Vagina (tissue), 2 donors: ENCODE measurements at places on chromosomes 5 and 9.

DNA sequence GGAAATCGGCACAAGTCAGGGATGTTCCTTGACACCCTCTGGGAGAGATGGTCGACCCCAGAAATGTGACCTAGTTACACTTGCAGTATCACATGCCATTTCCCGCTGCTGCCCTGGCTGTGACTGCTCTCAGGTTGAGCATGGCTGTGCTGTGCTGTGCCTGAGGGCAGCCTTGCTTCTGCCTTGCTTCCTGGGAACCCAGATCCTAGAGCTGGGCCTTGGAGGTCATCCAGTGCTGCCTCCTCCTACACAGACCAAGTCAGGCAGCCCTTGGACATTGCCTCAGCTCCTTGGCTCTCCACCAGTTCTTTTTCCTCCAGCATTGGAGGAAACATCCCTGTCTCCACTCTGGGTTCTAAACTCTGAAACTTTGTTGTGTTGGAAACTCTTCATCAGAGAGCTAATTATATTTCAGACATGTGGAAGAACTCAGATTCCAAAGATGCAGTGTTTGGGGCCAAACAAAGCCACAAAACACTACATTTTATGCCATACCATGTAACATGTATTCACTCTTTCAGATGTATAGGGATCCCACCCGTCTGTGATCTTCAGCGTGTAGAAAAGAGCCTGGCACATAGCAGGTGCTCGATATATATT lies 6.1 kb downstream of the MAMDC2 start:
- peak; percentile 95 for DNase-seq

- no peak for DNase-seq
Observed at GRCh38 chr9:14529629-14530028, 163.6 kb downstream of the ZDHHC21 start.

DNA sequence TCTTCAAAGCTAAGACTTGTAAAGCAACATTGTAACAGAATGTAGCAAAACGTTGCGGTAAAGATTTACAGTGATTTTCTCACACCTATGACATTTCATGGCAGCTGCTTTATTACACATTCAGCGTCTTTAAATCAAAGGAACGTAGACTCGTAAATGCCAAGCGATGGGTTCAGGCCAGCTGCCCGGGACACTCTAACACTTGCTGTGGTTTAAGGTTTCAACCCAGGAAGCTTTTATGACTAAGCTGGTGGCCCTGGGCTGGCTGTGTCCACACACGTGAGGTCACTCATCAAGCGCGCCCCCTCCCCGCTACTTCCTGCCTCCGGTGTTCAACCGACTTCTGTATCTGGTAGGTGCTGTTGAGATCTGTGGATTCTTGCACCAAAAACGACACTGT lies 2.5 kb downstream of the SLC6A18 start:
- DNase-seq, result no peak

GRCh38 chr5:54904425-54904824 lies 81.0 kb downstream of the ESM1 start:
- no peak for DNase-seq

- no peak for DNase-seq
Observed at GRCh38 chr9:130276121-130276520, 10.6 kb downstream of the HMCN2 start.

GRCh38 chr9:125749287-125749935 lies 2.2 kb downstream of the PBX3 start:
- DNase-seq, result no peak

GRCh38 chr9:82997476-82998140 lies 65.3 kb downstream of the RASEF start:
- no peak for DNase-seq

GRCh38 chr9:97567894-97568202 lies 65.3 kb downstream of the TSTD2 start:
- DNase-seq, result no peak

GRCh38 chr5:121969660-121970295 lies 8.0 kb downstream of the SRFBP1 start:
- DNase-seq, result no peak

GRCh38 chr5:51665251-51665593 lies 282.0 kb downstream of the ISL1 start:
- DNase-seq, result no peak

DNA sequence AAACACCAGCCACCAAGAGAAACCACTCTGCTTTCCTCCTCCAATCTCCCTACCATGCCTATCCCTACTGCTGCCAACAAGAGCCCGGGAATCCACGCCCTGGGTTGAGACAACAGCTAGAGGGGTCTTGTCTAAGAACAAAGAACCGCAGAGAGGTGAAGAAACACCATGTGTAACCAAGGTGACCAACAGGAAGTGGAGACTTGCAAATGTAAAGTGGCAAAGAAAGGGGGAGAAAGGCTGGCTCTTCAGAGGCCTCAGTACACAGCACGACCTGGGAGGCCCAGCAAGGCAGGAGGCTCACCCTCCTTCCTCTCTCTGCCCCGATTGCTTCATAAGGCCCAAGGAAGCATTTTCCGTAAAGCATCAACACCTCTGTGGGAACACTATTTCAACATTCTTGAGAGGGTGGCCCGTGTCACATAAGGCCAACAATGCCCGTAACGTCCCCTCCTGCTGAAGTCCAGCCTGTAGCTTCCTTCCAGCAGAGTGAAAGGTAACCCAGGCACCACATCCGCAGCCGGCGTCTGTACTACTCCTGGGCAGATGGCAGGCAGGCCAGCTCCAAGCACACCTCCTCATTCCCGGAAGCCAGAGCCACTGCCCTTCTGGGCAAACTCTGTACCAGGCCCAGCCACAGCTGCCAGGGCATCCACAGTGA lies 18.3 kb downstream of the CCNJL start:
- DNase-seq, result no peak

- no peak for DNase-seq
Observed at GRCh38 chr9:35566417-35566816, 38.6 kb upstream of the TESK1 start.

DNA sequence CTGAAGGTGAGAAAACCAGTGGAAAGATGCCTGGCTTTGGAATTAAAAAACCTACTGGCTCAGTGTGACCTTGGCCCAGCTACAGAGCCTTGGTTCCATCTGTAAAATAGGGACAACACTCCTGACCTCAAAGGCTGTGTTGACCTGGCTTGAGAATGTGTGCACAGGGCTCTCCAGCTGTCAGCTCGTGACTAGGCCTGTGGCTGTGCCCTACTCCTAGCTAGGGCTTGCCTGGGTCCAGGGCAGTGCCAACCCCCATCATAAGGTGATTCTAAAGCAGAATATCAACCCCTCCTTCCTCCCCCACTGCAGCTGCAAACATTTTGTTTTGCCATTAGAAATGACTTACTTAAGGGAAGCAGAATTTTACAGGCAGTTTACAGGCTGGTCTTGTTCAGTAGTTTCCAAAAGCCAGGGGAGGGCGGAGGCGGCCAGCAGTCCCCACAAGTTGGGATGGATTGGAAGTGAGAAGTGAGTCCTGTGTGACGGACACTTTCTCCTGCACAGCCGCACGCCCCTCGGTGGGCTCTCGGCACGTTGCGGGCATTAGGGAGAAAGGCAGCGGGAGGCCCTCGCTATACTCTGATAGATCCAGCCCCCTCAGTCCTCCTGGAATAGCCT lies 7.3 kb downstream of the PITX1 start:
- no peak for DNase-seq

GRCh38 chr5:21680196-21680595 lies 1172.9 kb downstream of the CDH12 start:
- DNase-seq, result no peak

- no peak for DNase-seq
Observed at GRCh38 chr9:6757132-6757455, 679 bp upstream of the KDM4C start.

DNA sequence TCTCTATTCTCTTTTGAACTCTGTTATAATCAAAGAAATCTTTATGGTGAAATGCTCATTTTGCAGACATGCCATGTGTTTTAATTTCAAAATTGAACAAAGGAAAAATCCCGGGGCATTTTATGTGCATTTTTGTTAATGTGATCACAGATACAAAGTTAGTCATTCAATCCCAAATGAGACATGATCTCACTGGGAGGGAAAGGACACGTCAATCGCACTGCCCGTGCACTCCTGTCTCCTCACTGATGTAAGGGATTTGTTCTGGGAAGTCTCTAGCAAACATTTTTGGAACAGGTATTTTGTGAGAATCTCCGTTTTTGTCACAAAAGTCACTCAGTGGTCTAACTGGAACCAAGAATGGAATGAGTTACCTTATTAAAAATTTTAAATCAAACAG lies 97.9 kb upstream of the RANBP6 start:
- DNase-seq, result no peak

DNA sequence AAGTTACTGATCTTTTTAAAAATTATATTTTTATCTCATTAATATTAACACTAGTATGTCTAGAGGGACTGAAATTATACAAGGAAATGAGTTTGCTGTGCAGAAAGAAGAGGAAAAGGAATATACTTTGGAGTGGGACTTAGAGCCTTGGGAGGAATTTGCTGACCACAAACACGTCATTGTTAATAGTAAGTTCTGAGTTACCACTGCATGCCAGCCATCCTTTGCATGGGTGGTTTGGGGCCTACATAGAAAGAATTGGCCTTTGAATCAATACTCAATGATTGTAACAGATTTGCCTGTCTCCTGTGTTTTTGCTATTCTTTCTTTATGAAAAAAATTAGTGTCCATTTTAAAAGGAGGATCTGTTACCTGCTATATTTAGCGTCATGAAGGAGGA lies 232.6 kb upstream of the TNC start:
- DNase-seq, result no peak

GRCh38 chr9:6816581-6816980 lies 58.8 kb downstream of the KDM4C start:
- no peak for DNase-seq

DNA sequence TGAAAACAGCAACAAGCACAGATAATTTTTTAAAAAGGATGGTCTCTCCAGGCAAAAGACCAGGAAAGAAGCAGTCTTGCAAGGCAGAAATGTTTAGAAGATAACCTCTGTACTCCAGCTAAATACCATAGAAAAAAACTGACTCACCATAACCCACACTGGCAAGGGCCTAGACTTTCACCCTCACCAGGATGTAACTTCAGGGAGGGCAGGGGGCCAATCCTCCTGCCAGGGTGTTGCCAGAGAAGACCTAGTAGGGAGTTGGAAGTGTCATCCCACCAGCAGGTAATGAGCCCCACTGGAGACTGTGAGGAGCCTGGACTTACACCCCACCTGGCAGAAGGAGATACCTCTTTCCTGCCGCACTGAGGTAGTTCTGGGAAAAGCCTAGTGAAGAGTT lies 97.6 kb downstream of the PRELID2 start:
- no peak for DNase-seq

GRCh38 chr5:139764886-139765408 lies 30.7 kb upstream of the PSD2 start:
- no peak for DNase-seq

DNA sequence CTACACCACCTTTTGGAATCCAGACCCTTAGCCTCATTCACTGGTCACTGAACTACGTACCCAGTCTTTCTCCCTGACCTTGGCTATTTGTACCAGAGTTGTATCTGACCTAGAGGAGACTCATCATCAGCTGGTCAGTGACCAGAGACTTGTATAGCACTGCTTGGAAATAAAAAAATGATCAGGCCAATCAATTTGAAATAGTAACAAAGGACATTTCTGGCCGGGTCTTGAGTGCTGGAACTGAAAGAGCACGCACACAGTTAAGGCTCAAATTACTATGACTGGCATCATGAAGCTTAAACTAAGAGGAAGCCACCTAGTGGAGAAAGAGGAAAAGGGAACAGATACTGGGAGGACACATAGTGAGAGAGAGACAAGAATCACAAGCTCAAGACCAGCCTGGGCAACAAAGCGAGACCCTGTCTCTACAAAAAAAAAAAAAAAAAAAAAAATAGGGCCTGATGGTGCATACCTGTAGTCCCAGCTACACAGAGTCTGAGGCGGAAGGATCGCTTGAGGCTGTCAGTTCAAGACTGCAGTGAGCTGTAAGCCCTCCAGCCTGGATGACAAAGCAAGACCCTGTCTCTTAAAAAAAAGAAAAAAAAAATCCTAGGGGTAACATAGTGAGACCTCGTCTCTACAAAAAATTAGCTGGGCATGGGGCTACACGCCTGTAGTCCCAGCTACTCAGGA lies 12.8 kb upstream of the SRP19 start:
- no peak for DNase-seq

- DNase-seq, result no peak
Observed at GRCh38 chr5:93250424-93250823, 330.6 kb downstream of the NR2F1-AS1 start.

DNA sequence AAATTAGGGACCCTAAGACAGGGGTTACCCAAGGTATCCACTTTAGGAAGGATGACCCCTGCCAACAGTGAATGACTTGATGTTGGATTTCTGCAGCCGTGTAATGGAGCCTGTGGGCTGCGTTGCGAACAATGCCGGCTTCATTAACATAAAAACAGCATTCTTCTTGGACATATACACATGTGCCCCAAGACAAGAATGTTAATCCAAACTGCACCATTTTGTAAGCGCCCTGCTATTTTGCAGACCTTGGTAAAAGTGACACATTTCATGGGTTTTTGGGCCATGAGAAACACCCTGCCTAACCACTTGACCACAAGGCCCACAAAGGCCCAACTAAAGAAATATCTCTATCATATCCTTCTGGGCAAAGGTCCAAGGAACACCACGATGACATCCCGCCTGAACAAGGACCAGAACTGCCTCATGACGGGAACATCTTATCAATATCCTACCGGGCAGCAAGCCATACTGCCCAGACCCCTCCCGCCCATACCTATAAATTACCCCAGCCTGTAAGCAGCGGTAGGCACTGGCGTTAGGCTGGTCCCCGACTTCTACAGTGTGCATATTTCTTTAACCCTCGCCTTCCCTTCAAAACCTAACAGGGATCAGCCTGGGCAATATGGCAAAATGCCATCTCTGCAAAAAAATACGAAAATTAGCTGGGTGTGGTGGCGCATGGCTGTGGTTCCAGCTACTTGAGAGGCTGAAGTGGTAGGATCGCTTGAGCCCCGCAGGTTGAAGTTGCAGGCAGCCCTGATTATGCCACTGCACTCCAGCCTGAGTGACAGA lies 9.7 kb upstream of the PDCD1LG2 start:
- no peak for DNase-seq

DNA sequence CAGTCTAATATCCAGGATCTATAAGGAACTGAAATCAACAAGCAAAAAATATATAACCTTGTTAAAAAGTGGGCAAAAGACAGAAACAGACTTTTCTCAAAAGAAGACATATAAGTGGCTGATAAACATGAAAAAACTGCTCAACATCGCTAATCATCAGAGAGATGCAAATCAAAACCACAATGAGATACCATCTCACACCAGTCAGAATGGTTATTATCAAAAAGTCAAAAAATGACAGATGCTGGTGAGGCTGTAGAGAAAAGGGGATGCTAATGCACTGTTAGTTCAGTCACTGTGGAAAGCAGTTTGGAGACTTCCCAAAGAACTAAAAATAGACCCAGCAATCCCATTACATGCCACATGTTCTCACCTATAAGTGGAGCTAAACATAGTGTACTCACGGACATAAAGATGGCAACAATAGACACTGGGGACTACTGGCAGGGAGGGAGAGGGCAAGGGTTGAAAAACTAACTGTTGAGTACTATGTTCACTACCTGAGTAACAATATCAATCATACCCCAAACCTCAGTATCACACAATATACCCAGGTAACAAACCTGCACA lies 11.7 kb upstream of the TSSK1B start:
- no peak for DNase-seq

- DNase-seq, result no peak
Observed at GRCh38 chr5:32443145-32443540, 1.4 kb downstream of the ZFR start.

GRCh38 chr5:36277521-36278176 lies 24.1 kb downstream of the RANBP3L start:
- no peak for DNase-seq
